A549 treated with Mapracorat at 1 μM for 4 hours (cell line): ENCODE measurements at places on chromosomes 7 and 10. TPM values are rescaled to one million over a fixed set of nuclear protein-coding genes. Genes with fewer than 3 reads are reported as not detected.

The BPGM gene
- total RNA-seq = 15.2 to 22.0 TPM (median 16.2 TPM) in 5 replicates

The ZNF22 gene
- 5.3 to 6.6 TPM (median 5.8 TPM) in 5 replicates for total RNA-seq

The C10orf105 gene
- not detected in 5 replicates for total RNA-seq

The PNLIP gene
- 0.11 to 0.12 TPM in 2 of 5 replicates, not detected in the others for total RNA-seq

The CRHR2 gene
- total RNA-seq = 0.05 to 0.08 TPM (median 0.05 TPM) in 4 of 5 replicates, not detected in the other

The UNC5B gene
- 1.5 to 2.4 TPM (median 1.8 TPM) in 5 replicates for total RNA-seq

The PRR15 gene
- 3.7 to 4.1 TPM (median 3.8 TPM) in 5 replicates for total RNA-seq

The CAPZA2 gene
- total RNA-seq = 107 to 176 TPM (median 130 TPM) in 5 replicates

The CXCL12 gene
- total RNA-seq = 0.07 to 0.66 TPM (median 0.23 TPM) in 5 replicates

The AKR1C1 gene
- 488 to 635 TPM (median 578 TPM) in 5 replicates for total RNA-seq
